ENCODE measurements at places on chromosomes 3 and 15. TPM values are rescaled to one million over a fixed set of nuclear protein-coding genes. Genes with fewer than 3 reads are reported as not detected.

The GPR149 gene
- total RNA-seq = 0.31 TPM

The LDHAL6B gene
- total RNA-seq = 18.6 TPM

The C3orf33 gene
- total RNA-seq = 11.9 TPM

The TRAT1 gene
- total RNA-seq = not detected

The XCR1 gene
- 0.06 TPM for total RNA-seq

DNA sequence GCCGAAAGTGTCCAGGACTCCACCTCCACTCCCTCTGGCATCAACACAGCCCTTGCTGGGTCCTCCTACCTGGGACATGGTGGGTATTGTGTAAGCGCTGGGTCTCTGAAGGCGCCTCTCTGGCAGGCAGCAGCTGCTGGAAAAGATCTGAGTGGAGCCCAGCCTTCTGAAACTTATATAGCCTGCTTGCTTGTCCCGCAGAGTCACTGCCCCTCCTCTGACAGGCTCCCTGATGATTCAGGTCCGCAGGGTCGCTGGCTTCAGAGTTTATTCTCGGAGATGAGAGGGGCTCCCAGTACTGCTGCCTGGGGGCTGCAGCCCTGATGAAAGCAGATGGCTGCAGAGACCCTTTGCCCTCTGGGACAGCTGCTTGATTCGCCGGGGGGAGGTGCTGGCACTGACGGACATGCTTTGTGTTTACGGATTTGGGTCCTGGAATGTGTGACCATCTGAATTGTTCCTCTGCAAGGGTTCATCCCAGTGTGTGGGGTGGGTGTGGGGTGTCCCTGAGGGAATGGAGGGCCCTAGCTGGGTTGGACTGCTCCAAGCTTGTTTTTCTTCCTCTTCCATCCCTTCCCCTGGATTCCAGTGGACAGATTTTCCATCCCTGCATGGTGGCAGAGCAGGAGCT, at the start of gene MUSTN1:
MUSTN1 (minus strand) TSS at position 149 of the 631 bp plus-strand sequence; CDS start at position 78, 71 bp downstream.
- no peaks in the 10 kb centered on the region for H3K27me3 ChIP-seq
- H3K4me3 ChIP-seq = no peak within 1 kb of the TSS
- no peaks in the 10 kb centered on the region for H3K4me1 ChIP-seq
- peak; percentile 29 for DNase-seq
- H3K27ac ChIP-seq = no peak within 1 kb of the TSS

DNA sequence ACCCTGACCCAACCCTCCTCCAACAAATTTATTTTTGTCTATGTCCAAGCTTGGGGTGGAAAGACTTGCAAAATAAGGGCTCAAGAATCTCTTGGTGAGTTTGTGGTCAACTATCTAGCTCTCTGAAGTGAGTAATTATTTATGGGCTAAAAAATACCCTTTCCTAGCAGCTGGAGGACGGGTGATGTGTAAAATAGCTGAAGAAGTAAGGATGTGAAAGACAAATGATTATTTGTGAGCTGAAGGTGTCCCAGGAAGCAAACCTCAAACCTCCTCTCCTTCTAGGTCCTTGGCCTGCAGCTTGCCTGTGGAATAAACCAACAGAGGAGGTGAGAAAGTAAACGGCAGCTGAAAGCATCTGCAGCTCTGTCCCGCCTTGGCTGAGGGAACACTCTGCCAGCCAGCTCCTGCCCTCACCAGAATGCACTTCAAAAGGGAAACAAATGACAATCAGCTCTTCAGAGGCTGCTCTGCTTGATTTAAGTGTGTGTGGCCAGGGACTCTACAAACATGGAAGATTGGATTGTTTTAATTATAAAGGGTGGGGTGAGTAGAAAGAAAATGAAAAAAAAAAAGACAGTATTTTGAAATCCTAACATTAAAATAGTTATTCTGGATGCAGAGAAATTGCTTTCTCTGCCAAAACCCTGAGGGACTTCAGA, 60.3 kb downstream of the TM4SF4 start:
- H3K27me3 ChIP-seq = no peaks in the 10 kb centered on the region
- H3K36me3 ChIP-seq = no peaks in the 10 kb centered on the region
- H3K27ac ChIP-seq = peak overlapping the region; percentile 9
- no peak overlapping the region for H3K4me3 ChIP-seq
- peaks cover 41% of the 10 kb centered on the region for H3K4me1 ChIP-seq
- DNase-seq = no peak

DNA sequence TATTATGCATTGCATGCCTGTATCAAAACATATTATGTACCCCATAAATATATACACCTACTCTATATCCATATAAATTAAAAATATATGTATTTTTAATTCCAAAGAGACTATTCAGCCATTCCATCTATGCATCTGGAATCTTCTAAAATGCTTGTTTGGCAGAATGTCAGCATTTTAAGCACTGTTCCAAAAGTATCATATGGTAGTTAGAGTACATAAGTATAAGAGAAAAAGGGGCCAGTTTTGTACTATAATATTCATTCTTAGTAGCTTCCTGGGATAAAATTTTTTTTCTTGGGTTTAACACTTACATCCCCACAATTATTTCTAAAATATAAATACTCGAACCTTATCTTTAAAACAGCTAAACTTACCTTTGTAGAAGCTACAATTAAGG, 60.4 kb upstream of the COL6A6 start:
- H3K36me3 ChIP-seq = no peaks in the 10 kb centered on the region
- H3K27ac ChIP-seq = no peak overlapping the region
- H3K27me3 ChIP-seq = no peaks in the 10 kb centered on the region
- H3K4me3 ChIP-seq = no peak overlapping the region

- peak overlapping the region; percentile 33 for H3K27ac ChIP-seq
- no peaks in the 10 kb centered on the region for H3K27me3 ChIP-seq
- H3K36me3 ChIP-seq = no peaks in the 10 kb centered on the region
Measured at GRCh38 chr3:120425572-120426250, 25.1 kb downstream of the FSTL1 start.

- H3K36me3 ChIP-seq = no peaks in the 10 kb centered on the region
- H3K4me1 ChIP-seq = no peaks in the 10 kb centered on the region
- H3K27me3 ChIP-seq = no peaks in the 10 kb centered on the region
- H3K27ac ChIP-seq = no peak overlapping the region
- DNase-seq = no peak
Measured at GRCh38 chr3:8864402-8865350, 95.3 kb upstream of the OXTR start.

- no peaks in the 10 kb centered on the region for H3K27me3 ChIP-seq
- H3K27ac ChIP-seq = no peak overlapping the region
- H3K4me3 ChIP-seq = no peak overlapping the region
- no peaks in the 10 kb centered on the region for H3K36me3 ChIP-seq
Measured at GRCh38 chr3:118949113-118949760, 85.4 kb downstream of the IGSF11 start.

GRCh38 chr15:68875377-68876116, 54.8 kb upstream of the SPESP1 start:
- no peaks in the 10 kb centered on the region for H3K36me3 ChIP-seq
- H3K27me3 ChIP-seq = no peaks in the 10 kb centered on the region
- no peak overlapping the region for H3K27ac ChIP-seq
- H3K4me3 ChIP-seq = no peak overlapping the region
- peak; percentile 97 for DNase-seq

The CCR8 gene
- total RNA-seq = not detected

The ASB14 gene
- total RNA-seq = 0.06 TPM

DNA sequence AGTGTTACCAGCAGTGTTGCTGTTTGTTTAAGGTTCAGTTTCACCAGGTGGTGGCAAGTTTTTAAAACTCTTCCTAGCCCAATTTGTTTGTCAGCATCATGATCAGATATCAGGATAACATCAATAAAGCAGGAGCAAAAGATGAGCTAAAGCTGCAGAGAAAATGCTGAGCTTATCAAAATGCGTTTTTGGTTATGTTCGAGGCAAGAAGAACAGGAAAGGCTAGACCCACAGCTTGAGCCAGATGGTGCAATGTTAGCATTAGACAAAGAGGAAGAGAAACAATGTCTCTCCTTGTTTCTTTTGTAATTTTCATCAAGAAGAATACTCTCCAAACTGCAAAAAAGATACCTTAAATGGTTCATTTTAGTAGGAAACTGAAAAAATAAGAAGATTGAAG, 66.2 kb downstream of the THRB start:
- H3K27me3 ChIP-seq = no peaks in the 10 kb centered on the region
- H3K4me1 ChIP-seq = no peaks in the 10 kb centered on the region
- H3K27ac ChIP-seq = no peak overlapping the region

DNA sequence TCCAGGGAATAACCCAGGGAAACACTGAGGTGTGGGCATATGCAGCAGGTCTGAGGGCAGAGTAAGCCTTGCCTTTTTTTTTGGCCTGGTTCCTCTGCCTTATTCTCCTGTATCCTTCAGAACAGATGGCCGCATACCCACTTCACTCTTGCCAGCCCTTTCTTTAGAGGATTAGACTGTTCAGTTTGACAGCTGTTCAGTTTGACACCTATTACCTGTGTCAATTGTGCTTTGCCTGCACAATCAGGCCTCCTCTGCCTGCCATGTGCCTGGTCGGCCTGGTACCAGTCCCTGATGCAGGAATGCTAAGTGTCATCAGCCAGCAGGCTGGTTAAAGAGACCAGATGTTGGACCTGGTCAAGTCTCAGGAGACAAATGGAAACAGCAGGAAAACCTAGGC, 22.3 kb downstream of the TM6SF1 start:
- H3K4me3 ChIP-seq = no peak overlapping the region
- DNase-seq = no peak
- no peaks in the 10 kb centered on the region for H3K36me3 ChIP-seq
- no peak overlapping the region for H3K27ac ChIP-seq

DNA sequence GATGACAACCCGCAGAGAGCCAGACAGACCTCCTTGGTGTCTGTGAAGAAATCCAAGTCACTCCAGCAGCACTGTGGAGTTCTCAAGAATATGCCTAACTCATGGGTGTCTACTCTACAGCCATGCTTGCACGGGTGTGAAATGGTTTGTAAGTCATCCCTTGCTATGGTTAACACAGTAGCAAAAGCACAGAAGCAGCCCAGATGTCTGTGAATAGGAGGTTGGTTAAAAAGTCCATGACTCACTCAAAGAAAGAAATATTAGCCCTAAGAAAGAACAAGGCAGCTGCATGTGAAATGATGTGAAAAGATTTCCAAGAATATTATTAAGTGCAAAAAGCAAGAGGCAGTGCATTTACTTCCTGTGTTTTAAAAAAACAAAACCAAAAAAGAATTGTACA, 12.1 kb upstream of the LIMD1 start:
- no peaks in the 10 kb centered on the region for H3K36me3 ChIP-seq
- H3K4me1 ChIP-seq = peaks cover 24% of the 10 kb centered on the region
- H3K27ac ChIP-seq = no peak overlapping the region
- H3K27me3 ChIP-seq = no peaks in the 10 kb centered on the region

DNA sequence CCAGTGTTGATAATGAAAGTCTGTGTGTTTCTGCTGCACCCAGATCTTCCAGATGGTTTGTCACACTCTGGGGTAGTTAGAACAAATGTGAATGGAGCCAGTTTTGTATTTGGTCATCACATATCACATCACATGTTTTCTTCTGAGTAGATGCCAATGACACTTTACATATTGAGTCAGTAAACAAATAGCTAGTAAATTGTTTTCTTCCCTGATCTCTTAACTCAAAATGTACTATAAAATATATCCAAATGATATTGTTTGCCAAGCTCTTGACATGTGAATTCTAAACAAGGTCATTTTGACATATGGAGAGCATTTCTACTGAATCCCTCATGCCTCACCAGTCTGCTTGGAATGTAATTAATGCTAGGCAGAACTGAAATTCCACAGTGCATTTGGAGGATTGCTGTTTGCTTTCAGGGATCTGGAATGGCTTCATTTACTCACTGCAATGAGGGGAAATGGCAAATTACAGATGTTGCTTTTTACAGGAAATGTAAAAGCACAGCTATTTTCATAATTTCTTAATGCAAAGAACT, 45.0 kb downstream of the PDHB start:
- no peak overlapping the region for H3K4me3 ChIP-seq
- H3K27me3 ChIP-seq = no peaks in the 10 kb centered on the region
- H3K36me3 ChIP-seq = no peaks in the 10 kb centered on the region
- H3K27ac ChIP-seq = no peak overlapping the region
- DNase-seq = no peak

DNA sequence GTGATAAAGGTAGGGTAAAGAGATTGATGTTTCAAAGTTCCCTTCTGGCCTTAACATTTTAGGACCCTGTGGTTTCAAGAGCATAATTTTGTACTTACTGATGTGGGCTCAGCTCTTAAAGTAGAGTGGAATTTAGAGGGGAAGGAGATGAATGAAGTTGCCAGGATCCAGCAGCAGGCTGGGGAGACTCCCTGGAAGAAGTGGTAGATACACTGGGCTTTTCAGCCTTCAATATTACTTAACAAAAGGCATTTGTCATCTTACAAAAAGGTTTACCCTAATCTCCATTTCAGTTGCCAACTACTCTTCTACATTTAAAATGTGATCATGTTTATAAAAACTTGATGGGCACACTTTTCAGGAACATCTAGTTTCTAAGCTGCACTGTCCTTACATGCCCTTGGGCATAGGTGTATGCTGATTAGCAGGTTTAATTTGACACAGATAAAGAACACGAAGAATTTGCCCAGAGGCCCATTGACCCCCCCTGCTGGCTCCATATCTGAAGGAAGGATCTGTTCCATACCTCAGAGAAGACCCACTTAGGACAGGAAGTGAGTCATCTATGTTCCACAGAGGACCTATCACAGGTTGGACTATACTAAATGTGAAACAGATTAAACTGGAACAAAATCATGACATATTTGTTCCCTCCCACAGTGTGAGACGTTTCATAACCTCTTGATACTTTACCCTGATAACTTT, 93.0 kb upstream of the LPP start:
- no peak for DNase-seq
- no peaks in the 10 kb centered on the region for H3K36me3 ChIP-seq
- no peak overlapping the region for H3K27ac ChIP-seq

- H3K27ac ChIP-seq = no peak overlapping the region
- no peaks in the 10 kb centered on the region for H3K36me3 ChIP-seq
Measured at GRCh38 chr3:43353923-43354670, 67.8 kb downstream of the SNRK start.

DNA sequence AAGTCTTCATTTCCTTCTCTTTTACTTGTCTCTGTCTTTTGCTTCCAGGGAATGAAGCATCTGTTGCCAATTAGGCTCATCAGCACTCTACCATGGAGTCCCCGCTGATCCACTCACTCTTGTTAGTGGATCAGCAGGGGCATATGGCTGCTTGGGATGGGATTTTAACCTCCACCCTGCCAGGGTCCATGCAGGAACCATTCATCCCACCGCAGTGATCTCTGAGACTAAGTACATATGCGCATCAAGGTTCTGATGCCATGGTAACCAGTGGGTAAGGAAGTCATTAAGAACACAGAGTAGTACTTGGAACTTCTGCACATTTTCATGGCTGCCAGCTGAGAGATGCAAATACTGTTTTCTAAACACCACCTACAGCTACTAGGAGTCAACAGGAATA, 374.0 kb upstream of the ALCAM start:
- no peak for DNase-seq
- no peak overlapping the region for H3K27ac ChIP-seq
- H3K27me3 ChIP-seq = no peaks in the 10 kb centered on the region
- H3K4me1 ChIP-seq = no peaks in the 10 kb centered on the region

GRCh38 chr15:41797201-41797944, 23.1 kb downstream of the MAPKBP1 start:
- peaks cover 35% of the 10 kb centered on the region for H3K4me1 ChIP-seq
- no peaks in the 10 kb centered on the region for H3K27me3 ChIP-seq
- H3K27ac ChIP-seq = peak overlapping the region; percentile 46

GRCh38 chr15:86439614-86440013, 359.9 kb downstream of the AGBL1 start:
- no peaks in the 10 kb centered on the region for H3K4me1 ChIP-seq
- no peak for DNase-seq
- H3K27me3 ChIP-seq = no peaks in the 10 kb centered on the region

All from testis (tissue), 5 donors.